K562 (cell line): ENCODE measurements at places on chromosomes 11 and 22. TPM values are rescaled to one million over a fixed set of nuclear protein-coding genes. Genes with fewer than 3 reads are reported as not detected.
A peak's percentile ranks its signal among the peaks of the same experiment; 100 is the strongest.

Gene APOA4
- not detected in 2 replicates for total RNA-seq

Gene SCGB1D2
- total RNA-seq, result not detected in 2 replicates

Gene PKDREJ
- total RNA-seq, result not detected in 2 replicates

Gene FIBIN
- not detected in 2 replicates for total RNA-seq

Gene OR52N4
- not detected in 2 replicates for total RNA-seq

Gene MOGAT2
- total RNA-seq, result 0.09 TPM in 1 of 2 replicates, not detected in the other

Gene SAA1
- total RNA-seq, result 6.3 and 6.7 TPM in 2 replicates

Gene TRAF6
- 9.2 and 10.0 TPM in 2 replicates for total RNA-seq

DNA sequence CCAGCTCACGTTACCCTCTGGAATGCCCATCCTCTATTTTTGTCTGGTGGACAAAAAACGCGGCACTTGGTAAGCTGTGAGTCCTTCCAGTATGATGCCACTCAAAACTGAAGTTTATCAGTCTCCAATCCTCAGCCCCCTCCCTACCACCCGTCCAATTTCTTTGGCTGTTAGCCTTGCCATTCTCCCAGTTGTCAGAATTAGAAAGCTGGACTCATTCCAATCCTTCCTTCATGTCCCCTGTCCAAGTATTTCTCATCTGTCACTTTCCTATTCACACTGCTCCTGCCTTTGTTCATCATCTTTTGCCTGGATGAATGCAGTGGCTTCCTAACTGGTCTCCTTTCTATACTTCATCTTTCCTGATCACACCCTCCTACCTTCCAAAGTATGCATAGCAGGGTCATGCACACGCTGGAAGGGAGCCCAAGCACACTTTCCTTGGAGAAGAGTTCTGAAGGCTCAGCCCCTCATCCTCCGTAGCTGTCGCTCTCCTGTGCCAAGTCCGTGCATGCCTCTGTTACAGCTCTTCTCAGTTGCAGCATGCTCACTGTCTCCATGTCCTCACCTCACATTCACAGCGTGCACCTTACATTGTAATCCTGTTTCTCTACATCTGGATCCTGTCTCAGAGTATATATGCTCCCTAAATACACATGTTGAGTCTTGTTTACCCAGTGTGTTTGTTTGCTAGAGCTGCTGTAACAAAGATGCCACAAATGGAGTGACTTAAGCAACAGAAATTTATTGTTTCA, 19.4 kb downstream of the APLP2 start:
- DNase-seq, result no peak
- no peak overlapping the region for H3K4me3 ChIP-seq
- H3K27me3 ChIP-seq, result no peaks in the 10 kb centered on the region
- no peaks in the 10 kb centered on the region; the same call in 2 of the 3 replicates for H3K36me3 ChIP-seq
- H3K27ac ChIP-seq, result peak overlapping the region; percentile 60; the same call in 2 of the 3 replicates

DNA sequence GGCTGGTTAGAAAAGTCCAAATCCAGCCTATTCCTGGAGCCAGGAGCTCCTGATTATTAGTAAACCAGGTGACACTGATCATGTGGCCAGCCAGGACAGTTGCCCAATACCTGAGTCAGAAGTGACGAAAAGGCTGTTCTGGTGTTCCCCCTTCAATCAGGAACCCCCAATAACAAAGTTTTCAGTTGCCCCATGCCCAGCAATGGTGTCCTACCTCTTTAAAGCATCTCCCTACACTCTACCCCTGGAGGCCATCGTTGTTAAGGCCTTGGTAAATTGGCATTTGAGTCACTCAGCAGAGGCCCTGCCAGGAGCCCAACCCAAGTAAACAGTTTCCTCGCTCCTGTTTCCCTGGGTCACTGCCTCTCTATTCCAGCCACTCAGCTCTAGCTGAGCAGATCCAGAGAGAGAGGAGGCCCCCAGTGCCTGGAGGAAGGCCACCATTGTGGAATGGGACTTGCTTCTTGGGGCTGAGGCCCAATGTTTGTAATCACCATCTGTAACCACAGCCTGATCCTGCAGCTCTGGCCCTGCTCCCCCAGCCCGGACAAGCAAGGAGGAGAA, 25.0 kb downstream of the ARHGAP1 start:
- H3K4me3 ChIP-seq, result no peak overlapping the region
- peaks cover 52% of the 10 kb centered on the region; the same call in 2 of the 3 replicates for H3K36me3 ChIP-seq
- H3K4me1 ChIP-seq, result no peaks in the 10 kb centered on the region
- no peak overlapping the region for H3K27ac ChIP-seq
- no peaks in the 10 kb centered on the region for H3K27me3 ChIP-seq

DNA sequence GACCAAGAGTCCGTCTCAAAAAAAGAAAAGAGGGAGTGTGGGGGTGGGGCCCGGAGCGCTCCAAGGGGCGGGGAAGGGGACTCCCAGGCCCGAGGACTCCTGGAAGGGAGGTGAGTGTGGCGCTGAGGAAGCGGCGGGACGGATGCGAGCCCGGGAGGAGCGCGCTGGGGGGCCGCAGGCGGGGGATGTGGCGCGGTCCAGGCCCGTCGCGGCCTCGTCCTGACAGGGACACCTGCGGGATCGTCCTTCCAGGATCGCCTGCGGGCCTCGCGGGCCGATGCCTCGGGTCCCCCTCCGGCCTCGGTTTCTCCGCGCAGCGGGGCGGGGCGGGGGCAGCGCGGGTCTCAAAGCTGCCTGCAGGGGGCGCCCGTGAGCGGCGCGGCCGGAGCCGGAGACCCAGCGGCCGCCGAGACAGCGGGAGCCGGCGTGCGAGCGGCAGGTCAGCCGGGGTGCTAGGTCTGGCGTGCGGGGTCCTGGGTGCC, 3.8 kb upstream of the ADORA2A start:
- H3K4me3 ChIP-seq, result peak overlapping the region; percentile 42
- H3K36me3 ChIP-seq, result no peaks in the 10 kb centered on the region
- H3K27me3 ChIP-seq, result peaks cover 2% of the 10 kb centered on the region; the same call in 2 of the 3 replicates
- H3K27ac ChIP-seq, result no peak overlapping the region

- H3K27ac ChIP-seq, result no peak overlapping the region
- no peaks in the 10 kb centered on the region for H3K27me3 ChIP-seq
- H3K4me1 ChIP-seq, result no peaks in the 10 kb centered on the region; the same call in none of the 2 replicates
Measured at GRCh38 chr11:68766786-68767185, 15.5 kb upstream of the TESMIN start.

GRCh38 chr22:27299181-27300085, 502.1 kb downstream of the MN1 start:
- H3K36me3 ChIP-seq, result no peaks in the 10 kb centered on the region
- no peak overlapping the region for H3K27ac ChIP-seq
- peaks cover 19% of the 10 kb centered on the region for H3K27me3 ChIP-seq
- no peak overlapping the region for H3K4me3 ChIP-seq
- peaks cover 2% of the 10 kb centered on the region; the same call in 2 of the 3 replicates for H3K4me1 ChIP-seq

DNA sequence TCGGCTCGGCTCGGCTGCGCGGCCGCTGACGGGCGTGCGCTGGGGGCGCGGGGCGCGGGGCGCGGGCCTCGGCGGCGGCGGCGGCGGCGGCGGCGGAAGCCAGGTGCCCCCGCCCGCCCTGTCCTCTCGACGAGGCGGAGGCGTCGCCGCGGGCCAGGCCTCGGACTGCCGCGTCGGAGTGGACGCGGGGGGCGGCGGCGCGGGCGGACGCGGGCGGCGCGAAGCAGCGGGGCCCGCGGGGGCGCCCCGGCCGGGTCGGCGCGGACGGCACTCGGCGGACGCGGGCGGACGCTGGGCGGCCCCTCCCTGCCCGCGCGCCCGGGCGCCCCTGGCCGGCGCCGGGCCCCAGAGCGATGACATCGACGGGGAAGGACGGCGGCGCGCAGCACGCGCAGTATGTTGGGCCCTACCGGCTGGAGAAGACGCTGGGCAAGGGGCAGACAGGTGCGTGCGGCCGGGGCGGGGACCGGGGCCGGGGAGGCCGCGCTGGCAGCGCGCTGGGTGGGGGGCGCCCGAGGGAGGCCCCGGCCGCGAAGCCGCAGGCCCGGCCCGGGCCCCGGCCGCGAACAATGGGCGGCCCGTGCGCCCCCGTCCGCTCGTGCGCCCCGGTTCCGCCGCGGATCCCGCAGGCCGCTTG, at the start of gene BRSK2:
Gene BRSK2, plus strand, starts transcription at position 3 of the 637 bp plus-strand sequence. Its CDS starts 351 bp downstream, at position 354.
- peak within 1 kb of the TSS; percentile 13; the same call in 1 of the 2 replicates for H3K4me3 ChIP-seq
- DNase-seq, result no peak
- H3K27ac ChIP-seq, result no peak within 1 kb of the TSS
- H3K4me1 ChIP-seq, result no peaks in the 10 kb centered on the region

DNA sequence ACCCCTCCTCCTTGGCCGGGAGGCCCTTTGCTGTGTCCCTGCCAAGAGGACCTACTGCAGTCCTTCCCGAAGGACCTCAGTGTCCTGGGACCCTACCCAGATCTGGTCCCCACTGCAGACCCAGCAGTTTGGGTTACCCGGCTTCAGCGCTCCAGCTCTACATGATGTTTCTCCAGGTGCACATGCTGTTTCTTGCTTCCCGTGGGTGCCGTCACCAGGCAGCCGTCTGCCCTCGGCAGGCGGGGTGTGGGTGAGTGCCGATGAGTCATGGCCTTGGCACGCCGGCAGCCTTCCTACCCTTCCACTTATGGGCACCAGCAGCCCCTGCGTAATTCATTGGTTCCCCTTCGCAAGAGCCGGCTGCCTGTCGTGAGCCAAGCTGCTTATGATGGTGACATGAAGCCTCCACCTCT, 101.8 kb downstream of the BCR start:
- H3K4me1 ChIP-seq, result peaks cover 29% of the 10 kb centered on the region
- no peak overlapping the region for H3K4me3 ChIP-seq
- peaks cover 97% of the 10 kb centered on the region; the same call in 2 of the 3 replicates for H3K36me3 ChIP-seq
- H3K27me3 ChIP-seq, result no peaks in the 10 kb centered on the region
- DNase-seq, result no peak

DNA sequence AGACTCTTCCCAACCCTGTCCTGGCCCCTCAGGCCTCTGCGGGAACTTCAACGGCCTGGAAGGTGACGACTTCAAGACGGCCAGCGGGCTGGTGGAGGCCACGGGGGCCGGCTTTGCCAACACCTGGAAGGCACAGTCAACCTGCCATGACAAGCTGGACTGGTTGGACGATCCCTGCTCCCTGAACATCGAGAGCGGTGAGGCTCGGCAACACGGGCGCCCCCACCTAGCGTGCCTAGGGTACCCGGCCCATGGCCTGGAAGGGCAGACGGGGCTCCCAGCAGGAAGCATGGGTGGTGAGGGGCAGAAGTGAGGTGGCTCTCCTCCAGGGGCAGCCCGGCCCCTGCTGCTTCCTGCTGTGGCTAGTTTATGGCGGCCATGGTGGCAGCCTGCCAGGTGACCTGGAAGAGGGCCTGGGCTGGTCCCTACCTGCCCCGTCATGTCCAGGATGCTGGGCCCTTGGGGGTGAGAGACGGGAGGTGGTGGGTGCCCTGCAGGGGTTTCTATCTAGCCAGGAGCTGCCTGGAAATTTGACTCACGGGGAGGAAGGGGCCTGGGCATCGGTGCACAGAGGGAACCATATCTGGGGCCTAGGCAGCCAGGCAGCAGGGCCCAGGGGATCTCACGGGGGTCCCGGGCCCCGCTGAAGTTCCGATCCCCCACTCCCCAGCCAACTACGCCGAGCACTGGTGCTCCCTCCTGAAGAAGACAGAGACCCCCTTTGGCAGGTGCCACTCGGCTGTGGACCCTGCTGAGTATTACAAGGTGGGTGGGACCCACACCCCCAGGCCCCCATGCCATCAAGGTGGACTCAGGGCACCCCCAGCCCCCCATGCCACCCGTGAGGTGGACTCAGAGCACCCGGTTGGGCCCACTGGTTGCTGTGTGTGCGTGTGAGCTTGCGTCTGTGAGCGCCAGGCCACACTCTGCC, 9.2 kb downstream of the MUC2 start:
- H3K4me1 ChIP-seq, result no peaks in the 10 kb centered on the region
- DNase-seq, result no peak
- peaks cover 8% of the 10 kb centered on the region; the same call in 2 of the 3 replicates for H3K27me3 ChIP-seq
- H3K27ac ChIP-seq, result no peak overlapping the region
- no peaks in the 10 kb centered on the region for H3K36me3 ChIP-seq

GRCh38 chr22:33707581-33707980, 212.7 kb downstream of the LARGE1 start:
- H3K36me3 ChIP-seq, result no peaks in the 10 kb centered on the region
- no peak for DNase-seq
- no peaks in the 10 kb centered on the region for H3K4me1 ChIP-seq
- no peaks in the 10 kb centered on the region for H3K27me3 ChIP-seq

- H3K27ac ChIP-seq, result no peak overlapping the region
- no peaks in the 10 kb centered on the region for H3K36me3 ChIP-seq
- peaks cover 9% of the 10 kb centered on the region; the same call in 2 of the 3 replicates for H3K4me1 ChIP-seq
- peaks cover 21% of the 10 kb centered on the region for H3K27me3 ChIP-seq
Measured at GRCh38 chr11:126419801-126420697, 64.6 kb downstream of the ST3GAL4 start.

GRCh38 chr22:39311592-39312400, 7.6 kb downstream of the RPL3 start:
- H3K4me3 ChIP-seq, result no peak overlapping the region
- no peaks in the 10 kb centered on the region for H3K27me3 ChIP-seq
- H3K27ac ChIP-seq, result peak overlapping the region; percentile 61; the same call in 2 of the 3 replicates
- H3K36me3 ChIP-seq, result peaks cover 51% of the 10 kb centered on the region
- H3K4me1 ChIP-seq, result peaks cover 19% of the 10 kb centered on the region; the same call in 2 of the 3 replicates

DNA sequence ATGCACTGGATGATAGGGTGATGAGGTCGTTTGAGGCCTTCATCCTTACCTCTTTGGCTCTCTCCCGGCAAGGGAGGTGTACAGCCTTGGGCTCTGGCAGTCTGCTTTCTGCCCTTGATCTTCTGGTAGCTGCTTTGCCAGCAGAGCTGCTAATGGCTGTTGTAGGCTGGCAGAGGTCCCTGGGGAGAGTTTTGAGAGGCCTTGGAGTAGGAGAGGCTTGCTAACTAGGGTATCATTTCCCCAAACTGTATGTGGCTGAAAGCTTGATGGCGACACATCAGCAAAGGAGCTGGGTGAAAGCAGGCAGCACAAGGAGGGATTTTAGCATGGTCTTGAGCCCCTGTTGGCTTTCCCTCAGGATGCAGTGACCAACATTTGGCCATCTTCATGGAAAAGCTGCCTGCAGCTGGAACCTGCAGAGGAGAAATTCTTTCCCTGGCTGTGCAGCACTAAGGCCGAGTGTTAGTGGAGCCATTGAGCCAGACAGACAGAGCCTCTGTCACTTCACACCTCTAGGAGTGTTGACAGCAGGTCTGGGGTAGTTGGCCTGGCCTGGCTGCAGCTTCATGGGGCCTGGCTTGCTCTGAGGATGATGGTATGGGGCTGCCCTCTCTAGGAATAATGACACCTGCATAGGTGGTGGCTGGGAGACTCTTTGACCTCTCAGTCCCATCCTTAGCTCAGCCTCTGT, 3.5 kb upstream of the AMPD3 start:
- H3K4me1 ChIP-seq, result peaks cover 17% of the 10 kb centered on the region
- no peaks in the 10 kb centered on the region for H3K36me3 ChIP-seq
- no peak for DNase-seq
- H3K4me3 ChIP-seq, result no peak overlapping the region

GRCh38 chr11:125084057-125084416, 20.9 kb downstream of the SLC37A2 start:
- DNase-seq, result no peak
- H3K36me3 ChIP-seq, result no peaks in the 10 kb centered on the region
- no peak overlapping the region for H3K4me3 ChIP-seq
- no peak overlapping the region for H3K27ac ChIP-seq
- H3K27me3 ChIP-seq, result no peaks in the 10 kb centered on the region
